CD4-positive, alpha-beta T cell treated with Interleukin-1 beta for 1 hour (primary cell): ENCODE measurements at places on chromosomes 16 and 17.
A peak's percentile ranks its signal among the peaks of the same experiment; 100 is the strongest.

DNA sequence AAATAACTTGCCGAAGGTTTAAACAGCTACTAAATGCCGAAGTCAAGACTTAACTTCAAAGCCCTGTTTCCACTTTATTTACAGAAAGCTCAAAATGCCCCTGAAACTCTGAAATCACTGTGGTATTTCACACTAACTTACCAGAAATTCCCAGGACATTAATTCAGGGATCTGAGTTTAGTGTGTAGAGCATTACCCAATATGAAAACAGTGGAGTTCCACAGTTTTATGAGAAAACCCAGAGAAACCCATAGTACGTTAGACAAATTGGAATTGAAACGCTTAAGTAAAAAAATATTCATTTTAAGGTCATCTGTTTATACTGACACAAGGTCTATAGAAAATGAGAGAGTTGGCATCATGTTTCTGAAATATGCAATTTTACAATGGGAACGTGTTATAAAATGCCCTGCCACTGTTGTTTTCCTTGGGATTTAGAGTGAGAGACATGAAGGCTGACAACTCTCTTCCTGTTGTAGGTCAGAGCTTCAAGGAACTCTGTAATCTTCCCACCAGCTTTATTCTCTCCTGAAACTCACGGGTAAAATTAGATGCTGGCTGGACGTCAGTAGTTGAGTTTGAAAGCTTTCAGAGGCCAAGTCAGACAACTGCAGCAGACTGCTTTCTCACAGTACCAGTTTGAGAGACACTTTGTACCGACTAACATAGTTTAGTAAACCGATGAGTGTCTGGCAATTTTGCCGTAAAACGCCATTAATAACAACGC is 139.4 kb upstream of the TBX2 start:
- DNase-seq: no peak

- peak; percentile 57 for DNase-seq
Observed at GRCh38 chr16:4358831-4359561, 7.9 kb upstream of the PAM16 start.

DNA sequence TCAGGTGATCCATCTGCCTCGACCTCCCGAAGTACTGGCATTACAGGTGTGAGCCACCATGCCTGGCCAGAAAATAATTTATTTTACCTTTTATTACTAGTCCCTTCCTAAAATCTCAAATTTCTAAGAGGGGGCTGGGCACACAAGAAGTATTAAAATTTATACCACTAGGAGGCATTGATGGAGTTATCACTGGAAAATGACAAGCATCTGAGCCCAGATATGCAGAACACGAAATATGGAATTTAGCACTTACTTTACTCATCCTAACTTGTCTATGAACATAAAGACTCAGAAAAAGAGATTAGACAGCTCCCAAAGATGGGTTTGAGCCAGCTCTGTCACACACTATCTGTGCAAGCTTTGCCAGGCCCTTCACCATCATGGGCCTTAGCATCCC is 46.4 kb downstream of the STAT5A start:
- DNase-seq: no peak

GRCh38 chr17:55229276-55229675 is 35.5 kb upstream of the HLF start:
- DNase-seq: no peak

GRCh38 chr16:4846503-4846900 is 586 bp downstream of the GLYR1 start:
- DNase-seq: peak; percentile 28

- DNase-seq: no peak
Observed at GRCh38 chr17:70945386-70945785, 776.1 kb downstream of the KCNJ2 start.

GRCh38 chr17:71085238-71086033 is 916.1 kb downstream of the KCNJ2 start:
- DNase-seq: no peak

- no peak for DNase-seq
Observed at GRCh38 chr16:4381935-4382794, 10.5 kb downstream of the VASN start.

GRCh38 chr17:2054512-2055291 is at the start of gene HIC1:
Gene HIC1 (plus strand): TSS chr17:2055103. CDS start chr17:2056691, 1,588 bp downstream.
- DNase-seq: peak; percentile 83

DNA sequence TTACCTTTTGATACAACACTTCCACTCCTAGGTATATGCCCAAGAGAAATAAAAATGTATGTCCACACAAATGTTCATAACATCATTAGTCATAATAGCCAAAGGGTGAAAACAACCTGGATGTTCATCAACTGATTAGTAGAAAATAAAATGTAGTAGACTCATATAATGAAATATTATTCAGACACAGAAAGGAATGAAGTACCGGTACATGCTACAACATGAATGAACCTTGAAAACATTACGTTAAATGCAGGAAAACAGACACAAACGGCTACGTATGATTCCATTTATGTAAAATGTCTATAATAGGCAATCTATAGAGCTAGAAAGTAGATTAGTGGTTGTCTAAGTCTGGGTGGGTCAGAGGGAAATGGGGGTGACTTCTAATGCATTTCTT is 358.5 kb downstream of the CA10 start:
- DNase-seq: no peak

DNA sequence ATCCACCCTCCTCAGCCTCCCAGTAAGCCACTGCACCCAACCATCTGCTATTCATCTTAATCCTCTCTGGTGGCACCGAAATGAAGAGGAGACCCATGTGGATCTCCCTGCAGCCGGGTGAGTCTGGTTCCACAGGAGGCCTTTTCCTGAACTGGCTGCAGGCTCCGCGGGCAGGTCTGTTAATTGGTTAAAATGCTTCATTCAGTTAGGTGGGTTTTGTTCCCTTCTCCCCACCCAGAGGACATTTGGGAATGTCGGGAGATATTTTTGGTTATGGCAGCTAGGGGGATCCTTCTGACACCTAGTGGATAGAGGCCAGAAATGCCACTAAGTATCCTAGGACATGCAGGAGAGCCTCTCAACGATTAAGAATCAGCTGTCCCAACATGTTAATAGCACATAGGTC is 16.7 kb downstream of the C16orf54 start:
- no peak for DNase-seq

DNA sequence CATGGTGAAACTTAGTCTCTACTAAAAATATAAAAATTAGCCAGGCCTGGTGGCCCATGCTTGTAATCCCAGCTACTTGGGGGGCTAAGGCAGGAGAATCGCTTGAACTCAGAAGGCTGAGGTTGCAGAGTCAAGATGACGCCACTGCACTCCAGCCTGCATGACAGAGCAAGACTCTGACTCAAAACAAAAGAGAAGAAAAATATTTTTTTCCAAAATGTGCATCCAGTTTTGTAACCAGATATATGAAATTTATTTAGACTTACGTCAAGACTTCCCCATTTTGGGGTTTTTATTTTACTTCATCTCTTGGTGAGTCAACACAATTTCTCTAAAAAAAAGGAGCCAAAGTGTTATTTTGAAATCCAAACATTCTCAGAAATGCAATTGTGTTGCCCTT is 5.5 kb upstream of the TM4SF5 start:
- DNase-seq: peak; percentile 69

GRCh38 chr17:62888148-62888547 is 77.9 kb upstream of the TANC2 start:
- no peak for DNase-seq

- DNase-seq: no peak
Observed at GRCh38 chr16:69526831-69527655, 38.7 kb upstream of the NFAT5 start.

GRCh38 chr16:30888856-30889499 is 4.9 kb downstream of the BCL7C start:
- DNase-seq: no peak

DNA sequence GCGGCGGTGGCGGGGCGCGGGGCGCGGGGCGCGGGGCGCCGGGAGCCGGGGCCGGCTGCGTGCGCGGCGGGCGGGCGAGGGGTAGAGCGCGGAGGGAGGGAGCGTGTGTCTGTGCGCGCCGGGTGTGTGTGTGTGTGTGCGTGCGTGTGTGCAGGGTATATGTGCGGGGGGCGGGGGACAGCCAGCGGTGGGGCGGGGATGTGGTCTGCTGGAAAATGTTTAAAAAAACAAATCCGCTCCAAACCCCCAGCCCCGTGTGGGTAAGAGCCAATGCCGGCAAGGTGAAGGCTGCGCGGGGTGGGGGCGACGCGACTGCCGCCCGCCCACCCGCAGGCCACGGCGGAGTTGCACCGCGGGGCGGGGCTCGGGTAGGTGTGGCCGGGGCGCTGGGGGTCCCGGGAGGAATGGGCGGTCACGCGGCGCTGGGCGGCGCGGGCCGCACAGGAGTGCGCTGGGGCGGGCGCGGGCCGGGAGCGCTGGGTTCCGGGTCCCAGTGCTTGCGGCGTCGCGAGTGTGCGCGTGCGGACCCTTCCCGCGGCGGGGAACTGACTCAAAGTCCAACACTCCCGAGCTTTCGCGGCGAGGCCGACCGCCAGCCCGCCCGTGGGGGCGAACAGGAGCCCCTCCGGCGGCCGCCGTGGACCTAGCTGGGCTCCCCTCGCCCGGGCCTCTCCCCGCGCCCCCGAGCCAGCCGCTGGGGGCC is at the start of gene CYGB:
Gene CYGB, minus strand, starts transcription at position 132 of the 703 bp plus-strand sequence. CDS start 167 bp downstream, outside the sequence.
- DNase-seq: no peak

DNA sequence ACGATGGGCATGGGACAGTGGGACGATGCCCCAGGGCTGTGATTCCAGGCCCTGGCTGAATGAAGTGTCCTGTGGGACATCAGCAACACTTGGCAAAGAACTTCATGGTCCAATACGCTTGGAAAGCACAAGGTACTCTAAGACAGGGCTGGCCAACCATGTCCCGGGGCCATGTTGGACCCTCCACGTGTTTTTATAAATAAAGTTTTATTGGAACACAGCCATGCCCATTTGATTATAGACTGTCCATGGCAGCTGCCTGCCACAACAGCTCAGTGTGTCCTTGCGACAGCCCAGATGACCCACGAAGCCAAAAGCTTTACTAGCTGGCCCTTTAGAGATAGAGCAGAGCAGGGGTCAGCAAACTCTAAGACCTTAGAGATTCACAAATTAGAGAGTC is 282.1 kb downstream of the C16orf95 start:
- no peak for DNase-seq
